ENCODE measurements at places on chromosomes 2 and 18.

DNA sequence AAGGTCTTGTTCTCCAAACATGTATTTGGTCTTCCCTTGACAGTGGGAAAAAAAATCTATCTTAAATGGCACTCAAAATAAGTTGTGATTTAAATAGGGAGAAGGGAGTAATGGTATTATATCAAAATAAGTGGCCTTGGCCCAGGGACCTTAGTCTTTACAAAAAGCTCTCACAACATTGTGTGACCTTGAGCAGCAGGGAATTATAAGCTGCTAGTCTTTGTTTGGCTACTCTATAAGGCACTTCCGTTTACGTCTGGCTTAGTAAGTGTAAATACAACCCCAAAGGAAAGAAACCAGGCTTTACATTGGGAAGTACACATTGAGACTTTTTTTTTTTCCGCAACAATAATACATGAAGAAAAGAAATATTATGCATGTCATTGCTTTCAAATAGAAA is 734.0 kb upstream of the LINC00305 start:
- no peaks in the 10 kb centered on the region for H3K27me3 ChIP-seq
- DNase-seq: no peak
- H3K4me3 ChIP-seq: no peak overlapping the region

DNA sequence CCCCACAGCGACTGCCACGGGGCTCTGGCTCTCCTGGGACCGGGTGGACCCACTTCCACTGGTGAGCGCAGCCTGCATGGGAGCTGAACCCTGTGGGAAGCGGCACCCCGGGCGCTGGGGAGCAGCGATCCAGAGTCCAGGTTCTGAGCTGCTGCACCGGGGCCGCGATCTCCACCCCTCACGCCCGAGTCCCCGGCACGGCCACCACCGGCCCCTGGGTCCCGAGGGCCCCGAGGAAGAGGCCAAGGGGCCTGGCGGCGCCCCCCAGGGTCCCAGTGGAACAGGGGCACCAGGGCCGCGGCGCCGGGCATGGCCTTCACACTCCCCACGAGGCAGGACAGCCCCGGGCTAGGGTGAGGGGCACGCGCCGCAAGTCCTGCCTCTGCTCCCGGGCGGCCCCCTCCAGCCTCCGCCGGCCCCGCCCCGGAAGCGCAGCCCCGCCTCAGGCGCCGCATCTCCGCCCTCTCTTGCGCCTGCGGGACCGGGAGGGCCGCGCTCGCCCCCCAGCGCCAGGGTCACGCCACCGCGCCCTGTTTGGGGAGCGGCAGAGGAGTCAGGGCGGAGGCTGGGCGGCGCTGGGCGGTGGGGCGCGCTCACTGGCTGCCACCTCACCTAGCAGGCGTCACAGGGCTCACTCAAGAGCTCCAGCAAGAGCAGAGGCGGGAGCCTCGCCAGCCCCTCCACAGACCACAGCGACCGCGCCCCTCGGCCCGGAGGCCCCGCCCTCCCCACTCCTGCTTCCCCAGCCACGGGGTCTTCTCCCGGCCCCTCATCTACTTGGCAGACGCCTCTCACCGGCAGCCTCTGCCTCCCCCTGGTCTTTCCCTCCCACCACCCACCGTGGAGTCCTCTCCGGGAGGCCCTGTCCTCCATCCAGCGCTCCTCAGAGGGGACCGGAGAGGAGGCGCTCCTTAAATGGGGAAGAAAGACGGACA is 26.8 kb downstream of the THAP4 start:
- peak overlapping the region; percentile 84 for H3K27ac ChIP-seq
- peak; percentile 81 for DNase-seq
- no peaks in the 10 kb centered on the region for H3K27me3 ChIP-seq

DNA sequence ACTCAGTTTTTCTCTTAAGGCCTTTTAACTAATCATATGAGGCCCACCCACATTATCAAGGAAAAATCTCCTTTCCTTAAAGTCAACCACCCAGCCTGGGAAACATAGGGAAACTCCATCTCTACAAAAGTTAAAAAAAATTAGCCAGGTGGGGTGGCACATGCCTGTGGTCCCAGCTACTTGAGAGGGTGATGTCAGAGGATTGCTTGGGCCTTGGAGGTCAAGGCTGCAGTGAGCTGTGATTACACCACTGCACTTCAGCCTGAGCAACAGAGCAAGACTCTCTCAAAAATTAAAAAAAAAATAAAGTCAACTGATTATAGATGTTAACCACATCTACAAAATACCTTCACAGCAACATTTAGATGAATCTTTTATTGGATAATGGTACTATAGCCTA is 5.8 kb downstream of the DPYSL5 start:
- peaks cover 53% of the 10 kb centered on the region for H3K27me3 ChIP-seq
- H3K27ac ChIP-seq: no peak overlapping the region
- DNase-seq: no peak
- no peaks in the 10 kb centered on the region for H3K36me3 ChIP-seq

- DNase-seq: no peak
- H3K36me3 ChIP-seq: no peaks in the 10 kb centered on the region
- no peaks in the 10 kb centered on the region for H3K4me1 ChIP-seq
- H3K27ac ChIP-seq: no peak overlapping the region
- H3K27me3 ChIP-seq: no peaks in the 10 kb centered on the region
Measured at GRCh38 chr2:133452146-133452545, 116.1 kb downstream of the NCKAP5 start.

DNA sequence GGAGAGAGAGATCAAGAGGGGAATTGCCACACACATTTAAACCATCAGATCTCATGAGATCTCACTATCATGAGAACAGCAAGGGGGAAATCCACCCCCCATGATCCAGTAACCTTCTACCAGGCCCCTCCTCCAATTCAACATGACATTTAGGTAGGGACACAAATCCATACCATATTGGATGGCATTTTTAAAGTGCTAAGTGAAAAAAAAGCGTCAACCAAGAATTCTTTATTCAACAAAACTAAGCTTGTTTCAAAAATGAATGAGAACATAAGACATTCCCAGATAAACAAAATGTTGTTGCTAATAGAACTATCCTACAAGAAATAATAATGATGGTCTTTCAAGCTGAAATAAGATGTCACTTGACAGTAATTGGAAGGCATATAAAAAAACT is 626.2 kb upstream of the LRRTM1 start:
- H3K27ac ChIP-seq: no peak overlapping the region
- no peak for DNase-seq
- H3K4me3 ChIP-seq: no peak overlapping the region
- H3K36me3 ChIP-seq: no peaks in the 10 kb centered on the region
- no peaks in the 10 kb centered on the region for H3K27me3 ChIP-seq

All from lung (tissue), 17 donors.